Fibroblast of the aortic adventitia (primary cell): ENCODE measurements at places on chromosomes 7 and 10.

DNA sequence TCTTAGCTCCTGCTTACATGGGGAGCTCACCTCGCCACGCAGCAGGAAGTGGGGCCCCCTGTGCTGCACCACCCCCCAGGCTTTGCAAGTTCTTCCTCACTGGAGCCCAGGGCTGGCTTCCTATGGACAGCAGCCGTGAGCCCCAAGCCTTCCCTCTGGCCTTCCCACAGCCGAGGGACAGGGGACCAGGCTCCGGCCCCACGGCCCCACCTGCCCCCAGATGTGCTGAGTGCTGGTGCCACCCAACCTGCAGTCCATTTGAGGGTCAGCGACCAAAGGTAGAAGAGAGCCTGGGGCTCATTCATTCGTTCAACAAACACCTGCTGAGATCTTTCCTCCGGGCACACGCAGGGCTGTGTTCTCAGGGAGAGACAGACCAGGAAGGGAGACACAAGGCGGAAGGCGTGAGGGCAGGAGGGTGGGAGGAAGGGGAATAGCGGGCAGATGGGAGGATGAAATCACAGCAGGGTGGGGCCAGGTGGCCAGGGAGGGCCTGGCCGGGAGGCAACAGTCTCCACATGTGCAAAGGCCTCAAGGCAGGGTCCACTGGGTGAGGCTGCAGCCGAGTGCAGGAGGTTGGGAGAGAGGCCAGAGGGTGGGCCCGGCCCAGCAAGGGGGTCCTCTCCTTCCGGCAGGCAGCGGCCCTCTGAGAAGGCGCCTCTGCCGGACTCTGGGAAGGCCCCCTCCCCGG is 100.1 kb downstream of the FOXL3 start:
- DNase-seq = no peak

DNA sequence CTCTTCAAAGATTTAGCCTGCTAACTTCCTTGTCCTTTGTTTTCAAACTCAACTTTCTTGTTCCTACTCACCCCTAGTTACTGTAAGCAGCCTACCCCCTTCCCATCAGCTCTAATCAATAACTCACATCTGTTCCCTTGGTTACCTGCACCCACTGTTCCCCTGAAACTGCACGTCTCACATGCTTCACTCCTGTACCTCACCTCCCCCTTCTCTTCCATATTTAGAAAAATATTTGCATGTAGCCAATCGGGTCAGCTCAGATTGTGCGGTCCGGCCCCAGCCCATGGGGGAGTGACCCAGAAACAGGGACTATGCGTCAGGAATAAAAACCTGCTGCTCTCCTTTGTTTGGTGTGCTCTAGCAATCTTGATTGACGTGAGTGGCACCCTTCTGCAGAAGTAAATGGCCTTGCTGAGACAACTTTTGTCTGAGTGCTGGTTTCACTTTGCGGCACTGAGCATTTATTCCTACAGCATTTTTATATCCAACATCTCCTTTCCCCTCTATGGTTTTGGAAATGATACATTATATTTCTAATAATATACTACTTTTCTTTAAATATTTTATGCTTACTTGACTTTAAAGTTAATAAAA is 21.1 kb upstream of the FAM221A start:
- no peak for DNase-seq

DNA sequence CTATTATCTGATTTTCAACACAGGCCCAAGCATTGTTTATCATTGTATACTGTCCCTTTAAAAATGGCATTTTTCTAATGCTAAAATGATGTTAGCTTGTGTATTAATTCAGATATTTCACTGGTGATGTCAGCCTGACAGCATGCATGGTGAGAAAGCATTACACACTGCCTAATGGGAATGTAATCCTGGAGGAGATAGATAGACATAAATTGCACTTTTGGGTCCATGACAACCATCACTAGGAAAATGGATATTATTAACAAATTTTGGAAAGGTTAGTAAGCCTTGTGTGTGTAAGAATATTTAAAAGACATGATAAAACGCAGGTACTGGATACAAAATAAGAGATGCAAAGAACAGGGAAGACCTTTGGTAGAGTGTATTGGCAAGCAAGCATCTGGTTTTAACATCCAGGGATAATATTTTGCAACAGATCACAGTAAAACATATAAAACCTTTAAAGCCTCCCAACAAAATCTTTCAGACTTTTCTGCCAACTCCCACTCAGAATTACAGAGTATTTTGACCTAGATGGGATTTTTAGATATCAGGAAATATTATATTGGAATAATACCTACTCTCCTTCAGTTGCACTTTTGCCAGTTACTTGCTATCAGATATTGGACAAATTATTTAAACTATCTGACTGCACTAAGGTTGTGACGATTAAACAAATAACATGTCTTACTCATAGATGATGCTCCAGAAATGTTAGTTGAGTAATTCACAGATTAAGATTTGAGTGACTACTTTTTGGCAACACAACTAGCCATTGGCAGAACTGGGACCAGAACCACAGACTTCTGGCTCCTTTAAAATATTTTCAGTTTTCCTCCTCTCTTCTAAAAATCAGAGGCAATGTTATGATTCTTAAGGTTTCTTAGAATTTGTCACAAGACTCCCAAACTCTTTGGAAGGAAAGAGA is 291.6 kb upstream of the SEMA3C start:
- peak; percentile 95 for DNase-seq

DNA sequence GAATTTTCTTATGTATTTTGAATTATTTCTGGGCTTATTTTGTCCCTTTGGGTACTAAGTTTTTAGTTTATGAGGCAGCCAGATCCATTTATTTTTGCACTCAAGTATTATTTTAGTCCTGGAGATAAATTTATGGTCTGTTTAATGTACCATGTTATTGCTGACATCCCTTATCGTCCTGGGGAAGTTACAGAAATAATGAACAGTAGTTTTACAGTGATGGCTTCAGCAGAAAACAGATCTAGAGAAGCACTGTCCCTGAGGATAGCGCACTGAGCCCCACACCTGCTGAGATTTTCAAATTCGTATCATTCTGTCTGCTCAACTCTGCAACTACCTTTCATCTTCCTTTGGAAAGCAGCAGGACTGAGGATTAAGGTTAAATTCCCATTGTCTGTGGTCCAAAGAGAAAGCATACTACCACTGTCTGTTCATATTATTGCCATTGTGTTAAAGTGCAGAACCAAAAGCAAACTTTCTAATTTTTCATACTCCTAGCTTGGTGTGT is 168.3 kb downstream of the SNX13 start:
- DNase-seq = no peak

GRCh38 chr10:107477266-107477665 is 312.8 kb upstream of the SORCS1 start:
- no peak for DNase-seq

- peak; percentile 93 for DNase-seq
Measured at GRCh38 chr7:103637094-103637493, 191.1 kb upstream of the SLC26A5 start.

GRCh38 chr7:152975076-152975475 is 215.5 kb downstream of the ACTR3B start:
- DNase-seq = no peak

GRCh38 chr10:89633484-89633883 is 11.6 kb downstream of the PANK1 start:
- DNase-seq = peak; percentile 81

DNA sequence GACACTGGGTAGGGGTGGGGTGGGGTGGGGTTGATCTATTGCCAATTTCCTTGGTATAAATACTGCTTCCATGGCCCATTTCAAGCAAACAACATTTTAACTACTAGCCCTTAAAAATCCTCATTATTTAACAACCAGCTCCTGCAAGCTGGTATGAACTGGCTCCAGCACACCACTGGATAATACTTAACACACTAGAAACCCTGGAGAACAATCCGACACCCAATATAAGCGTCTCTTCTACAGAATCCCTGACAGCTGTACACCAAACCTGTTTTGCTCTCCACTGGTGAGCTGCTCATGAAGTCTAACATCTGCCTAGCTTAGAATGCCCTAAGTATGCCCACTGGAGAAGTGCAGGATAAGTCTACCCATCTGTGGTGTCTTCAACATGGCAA is 116.8 kb downstream of the HIPK2 start:
- no peak for DNase-seq

DNA sequence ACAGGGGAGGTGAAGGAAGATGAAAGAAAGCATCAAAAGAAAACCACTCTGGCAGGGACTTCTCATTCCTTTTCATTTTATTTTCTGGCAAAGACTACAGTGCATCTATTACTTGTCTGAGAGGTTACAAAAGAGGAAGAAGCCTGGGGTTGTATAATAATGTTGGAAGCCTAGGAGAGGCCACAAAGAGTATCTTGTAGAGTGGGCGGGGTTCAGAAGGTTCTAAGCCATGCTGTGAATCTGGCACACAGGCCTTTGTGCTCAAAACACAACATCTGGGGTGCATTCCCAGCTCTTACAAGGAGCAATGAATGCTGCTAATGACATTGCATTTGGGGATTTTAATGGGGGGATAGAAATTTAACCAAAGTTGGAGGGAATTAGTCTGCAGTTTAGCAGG is 49.4 kb downstream of the MRPL32 start:
- no peak for DNase-seq

DNA sequence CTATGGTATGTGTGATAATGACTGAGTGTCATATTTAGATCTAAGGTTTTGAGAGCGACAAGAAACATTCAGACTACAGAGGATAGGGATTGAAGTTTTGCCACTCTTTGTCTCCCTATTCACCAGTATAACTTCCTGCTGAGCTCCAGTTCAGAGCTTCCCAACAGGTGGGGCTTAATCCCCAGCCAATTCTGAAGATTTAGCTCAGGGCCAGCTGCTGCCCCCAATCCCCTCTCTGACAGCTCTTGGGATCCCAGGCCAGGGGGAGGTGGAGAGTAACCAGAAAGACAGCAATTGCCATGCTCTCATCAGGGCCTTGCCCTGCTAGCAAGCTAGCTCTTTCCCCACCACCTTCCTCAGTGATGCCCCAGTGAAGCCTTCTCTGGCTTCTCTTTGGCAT is 57.8 kb downstream of the TRIL start:
- DNase-seq = no peak

DNA sequence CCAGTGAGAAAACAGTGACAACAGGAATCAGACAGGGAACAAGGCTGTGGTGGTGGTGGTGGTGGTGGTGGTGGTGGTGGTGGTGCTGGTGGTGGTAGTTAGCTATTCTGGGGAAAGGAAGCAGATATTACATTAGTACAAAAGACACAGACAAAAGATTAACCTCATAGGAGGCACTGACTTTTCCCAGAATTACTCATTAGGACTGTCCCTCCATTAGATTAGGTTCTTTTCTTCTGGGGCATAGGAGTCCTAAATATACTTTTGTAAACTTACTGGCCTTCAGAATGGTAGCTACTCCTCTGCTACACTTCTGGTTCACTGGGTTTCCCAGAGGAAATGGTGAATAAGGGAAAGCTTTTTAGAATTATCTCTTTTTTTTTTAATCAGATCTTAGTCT is 156.6 kb upstream of the SEMA3D start:
- DNase-seq = no peak

DNA sequence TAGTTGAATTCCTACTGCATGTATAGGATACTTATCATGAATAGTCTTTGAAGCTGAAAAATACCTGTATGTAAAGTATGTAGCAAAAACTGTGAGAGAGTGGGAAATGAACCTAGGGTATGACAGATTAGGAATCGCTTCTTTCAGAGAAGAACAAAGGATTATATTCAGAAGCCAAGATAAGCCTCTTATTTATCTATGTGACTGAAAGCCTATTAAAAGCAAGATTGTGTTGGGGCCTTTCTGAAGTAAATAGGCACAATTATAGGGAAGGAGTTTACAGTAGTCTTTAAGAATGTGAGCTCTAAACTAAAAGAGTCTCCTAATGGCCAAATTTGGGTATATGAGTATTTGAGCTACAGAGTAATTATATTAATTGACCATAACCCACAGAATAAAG is 102.1 kb downstream of the MTERF1 start:
- no peak for DNase-seq

GRCh38 chr7:107164092-107164491 is 4.7 kb upstream of the HBP1 start:
- no peak for DNase-seq

- no peak for DNase-seq
Measured at GRCh38 chr7:159102681-159103381, 41.8 kb downstream of the VIPR2 start.

DNA sequence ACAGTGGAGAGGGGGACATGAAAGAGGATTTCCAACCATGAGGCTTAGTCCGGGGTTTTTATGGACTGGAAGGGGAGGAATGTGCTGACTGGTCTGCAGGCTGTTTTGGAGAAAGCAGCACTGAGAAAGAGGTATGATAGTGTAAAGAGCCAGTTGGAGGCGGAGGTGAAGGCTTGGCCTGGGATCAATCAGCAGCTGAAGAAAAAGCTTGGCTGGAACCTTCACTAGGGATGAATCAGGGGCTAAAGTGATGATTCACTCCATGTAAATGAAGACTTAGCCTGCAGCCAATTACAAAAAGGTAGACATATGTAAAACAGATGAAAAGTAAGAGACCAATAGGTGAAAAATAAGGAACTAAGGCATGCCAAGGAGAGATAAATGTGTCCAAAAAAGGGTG is 1382.6 kb downstream of the GATA3 start:
- DNase-seq = no peak

- no peak for DNase-seq
Measured at GRCh38 chr10:84497978-84498377, 169.6 kb downstream of the CCSER2 start.

DNA sequence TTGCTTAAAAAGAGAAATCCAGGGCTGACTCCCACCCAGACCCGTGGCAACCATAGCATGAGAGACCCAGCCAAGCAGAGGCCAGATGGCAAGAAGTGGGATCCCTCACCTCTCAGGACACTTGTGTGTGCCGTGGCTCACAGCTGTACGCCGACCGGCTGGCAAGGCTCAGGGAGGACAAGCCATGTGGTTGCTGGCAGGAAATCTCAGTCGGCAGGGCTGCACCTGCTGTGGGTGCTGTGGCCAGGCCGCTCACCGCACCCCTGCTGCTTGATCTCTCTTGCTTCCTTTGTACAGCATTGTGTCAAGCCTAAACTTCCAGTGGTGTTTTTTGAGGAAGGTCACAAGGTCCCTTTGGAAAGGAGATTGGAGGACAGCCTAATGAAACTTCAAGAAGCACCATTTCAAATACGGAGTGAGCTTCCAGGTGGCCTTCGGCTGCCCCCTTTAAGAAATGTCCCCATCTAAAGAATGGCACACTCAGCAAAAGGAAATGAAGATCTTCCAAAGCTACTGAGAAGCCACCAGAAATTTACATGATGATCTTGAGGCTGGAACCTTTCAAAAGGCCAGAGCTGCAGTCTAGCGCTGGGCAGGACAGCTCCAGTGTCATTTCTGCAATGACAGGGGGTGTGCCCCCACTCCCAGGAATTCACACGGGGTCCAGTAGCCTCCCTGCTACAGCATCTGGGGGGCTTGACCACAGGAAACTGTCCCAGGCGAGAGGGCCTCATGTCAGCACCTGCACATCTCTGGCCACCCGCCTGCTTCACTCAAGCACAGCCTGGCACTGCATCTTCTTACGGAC is 409.0 kb upstream of the MGMT start:
- DNase-seq = no peak

DNA sequence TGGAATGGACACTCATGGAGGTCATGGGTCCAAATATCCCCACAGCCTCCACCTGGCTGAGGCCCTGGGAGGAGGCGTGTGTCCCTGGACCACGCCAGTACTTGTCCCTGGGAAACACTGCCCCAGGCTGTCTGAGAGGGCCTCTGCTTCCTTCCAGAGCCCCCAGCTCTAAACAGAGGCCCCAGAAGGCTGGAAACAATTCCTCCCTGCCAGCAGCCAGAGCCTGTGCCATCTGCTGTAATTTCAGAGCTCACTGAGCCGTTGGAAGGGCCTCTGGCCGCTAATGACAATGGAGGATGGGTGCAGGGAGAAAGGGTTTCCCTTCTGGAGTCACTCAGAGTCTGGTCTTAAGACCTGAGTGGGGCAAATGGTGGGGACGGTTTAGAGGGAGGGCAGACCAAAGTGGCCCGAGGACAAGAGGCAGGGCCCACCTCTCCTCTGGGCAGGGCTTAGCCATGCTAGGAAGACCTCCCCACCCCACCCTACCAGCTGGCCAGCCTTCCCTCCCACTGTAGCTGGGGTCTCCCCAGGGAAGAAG is 7.1 kb downstream of the CHAT start:
- DNase-seq = no peak
